ENCODE measurements at places on chromosomes 1 and 21.

DNA sequence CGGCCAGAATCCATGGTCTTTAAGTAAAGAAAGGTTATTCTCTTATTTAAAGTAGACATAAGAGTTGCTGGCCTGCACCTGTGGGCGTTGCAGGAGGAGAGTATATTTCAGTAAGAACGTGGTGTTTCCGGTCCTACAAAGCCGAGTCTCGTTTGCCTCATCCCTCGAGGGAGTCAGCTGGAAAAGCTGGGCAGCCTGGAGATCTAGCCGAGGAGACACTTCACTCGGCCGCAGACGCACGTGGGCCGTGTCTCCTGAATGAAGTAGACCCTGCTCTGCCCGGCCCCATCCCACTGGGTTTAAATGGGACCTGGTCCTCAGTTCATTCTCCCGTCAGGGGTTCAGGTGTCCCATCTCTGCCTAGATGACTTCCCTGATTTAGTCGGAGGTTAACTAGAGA, 14.9 kb downstream of the SLC45A1 start:
- DNase-seq, result no peak

DNA sequence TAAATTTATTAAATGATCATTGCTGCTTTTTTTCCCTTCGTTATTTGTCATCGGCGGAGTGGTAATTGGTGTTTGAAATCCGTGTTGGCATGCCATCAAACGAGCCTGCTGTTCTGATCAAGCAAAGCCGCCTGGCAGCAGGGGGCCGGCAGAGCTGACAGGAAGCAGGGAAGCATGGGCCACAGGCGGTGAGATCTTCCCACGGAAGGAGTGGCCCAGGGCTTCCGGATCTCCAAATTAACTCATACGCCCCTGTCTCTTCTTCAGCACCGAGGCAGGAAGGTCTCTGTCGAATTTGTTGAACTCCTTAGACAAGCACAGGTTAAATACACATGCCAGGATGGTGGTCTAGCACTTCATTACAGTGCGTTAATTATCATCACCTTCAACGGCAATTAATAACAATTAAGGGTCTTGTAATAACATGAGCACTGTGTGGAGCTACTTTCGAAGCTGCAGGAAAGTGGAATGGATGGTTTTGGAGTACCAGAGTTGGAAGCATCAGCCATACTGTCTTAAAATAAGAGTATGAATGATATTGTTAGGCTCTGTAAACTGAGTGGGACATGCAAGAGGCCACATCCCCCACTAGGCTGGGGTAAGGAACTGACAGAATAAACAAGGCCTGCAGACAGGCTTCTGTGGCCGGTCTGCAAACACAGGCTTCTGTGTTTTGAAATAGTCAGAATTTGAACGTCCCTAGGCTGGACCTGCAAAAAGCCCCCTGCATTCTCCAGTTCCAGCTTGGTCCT, 199.4 kb upstream of the DAB1 start:
- DNase-seq, result no peak

DNA sequence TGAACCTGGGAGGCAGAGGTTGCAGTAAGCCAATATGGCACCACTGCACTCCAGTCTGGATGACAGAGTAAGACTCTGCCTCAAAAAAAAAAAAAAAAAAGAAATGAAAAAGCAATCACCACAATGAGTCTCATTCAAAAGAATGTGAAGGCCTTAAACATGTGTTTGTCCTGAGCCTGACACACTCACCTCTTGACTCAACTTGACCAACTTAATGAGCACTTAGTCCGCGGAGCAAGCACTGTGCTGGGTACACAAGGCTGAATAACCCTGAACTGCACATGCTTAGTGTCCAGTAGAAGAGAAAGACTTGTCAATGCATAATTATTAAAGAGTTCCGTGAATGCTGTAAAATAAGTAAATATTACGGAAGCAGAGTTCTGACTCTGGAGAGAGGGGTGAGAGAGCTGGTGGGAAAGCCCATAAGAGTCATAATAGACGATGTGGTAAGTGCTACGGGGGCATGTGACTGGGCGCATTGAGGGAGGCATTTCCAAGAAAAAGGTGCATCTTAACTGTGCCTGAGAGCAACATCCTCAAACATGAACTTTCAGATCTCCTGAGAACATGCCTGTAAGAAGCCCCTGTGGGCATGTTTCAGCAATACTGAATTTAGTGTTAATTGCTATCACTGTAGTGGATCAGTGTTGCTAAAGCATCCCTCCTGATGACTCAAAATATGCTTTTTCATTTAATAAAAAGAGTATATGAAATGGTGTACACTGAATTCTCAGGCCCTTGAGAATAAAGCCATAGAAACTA, 27.2 kb downstream of the MCOLN2 start:
- no peak for DNase-seq

DNA sequence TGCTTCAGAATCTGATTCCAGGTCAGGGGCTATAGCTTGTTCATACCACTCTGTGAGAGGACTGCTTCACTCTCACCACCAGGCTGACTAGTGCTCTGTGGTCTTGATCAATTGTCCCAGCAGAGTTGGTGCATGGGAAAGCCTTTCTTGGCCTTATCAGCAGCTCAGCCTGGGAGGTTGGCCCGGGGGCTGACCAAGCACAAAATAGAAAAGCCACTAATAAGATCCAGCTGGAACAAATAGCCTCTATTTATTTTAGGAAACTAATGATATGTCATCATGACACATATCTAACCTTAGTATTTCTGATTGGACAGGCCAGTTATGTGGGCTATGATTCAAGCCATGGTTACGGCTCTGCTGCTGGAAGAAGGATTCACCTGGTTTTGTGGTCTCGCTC, 134.2 kb downstream of the GDAP2 start:
- DNase-seq, result no peak

DNA sequence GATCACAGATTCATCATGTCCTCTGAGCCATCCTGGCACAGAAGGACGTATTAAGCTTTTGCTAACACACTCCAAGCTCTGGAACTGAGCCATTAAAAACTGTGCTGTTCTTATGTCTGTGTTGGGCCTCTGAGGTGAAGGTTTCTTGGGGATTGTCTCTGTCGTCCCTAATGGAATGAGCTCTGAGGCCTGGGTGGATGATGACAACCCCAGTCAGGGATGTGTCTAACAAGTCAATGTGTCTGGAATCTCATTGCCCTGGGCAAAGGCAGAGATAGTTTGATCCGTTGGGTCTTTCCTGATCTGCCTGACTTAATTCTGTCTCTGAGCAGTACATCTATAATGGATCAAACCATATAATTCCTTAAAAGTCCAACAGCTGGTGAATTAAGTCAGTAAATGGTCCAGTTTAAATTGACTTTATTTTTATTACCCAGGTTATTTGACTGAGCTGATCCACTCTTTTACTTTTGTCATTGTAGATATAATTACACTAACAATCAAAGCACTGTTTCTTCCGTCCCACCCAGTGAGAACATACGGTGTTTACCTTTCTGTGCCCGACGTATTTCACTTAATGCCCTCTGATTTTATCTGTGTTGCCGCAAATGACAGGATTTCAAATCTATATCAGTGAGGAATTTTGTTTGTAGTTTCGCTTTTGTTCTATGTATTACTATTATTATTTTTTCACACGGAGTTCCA, 38.8 kb upstream of the OR2B11 start:
- DNase-seq, result no peak

GRCh38 chr1:151867765-151868411, 14.4 kb upstream of the THEM5 start:
- DNase-seq, result no peak

All from esophagus squamous epithelium (tissue), 5 donors.